Left lung (tissue), 14 donors: ENCODE measurements at places on chromosomes 4 and X.

GRCh38 chr4:143296397-143297067, 40.1 kb upstream of the GAB1 start:
- DNase-seq, result no peak

- DNase-seq, result no peak
Measured at GRCh38 chr4:151628001-151628608, 132.7 kb downstream of the GATB start.

- DNase-seq, result no peak
Measured at GRCh38 chrX:20506739-20507138, 240.0 kb upstream of the RPS6KA3 start.

- DNase-seq, result no peak
Measured at GRCh38 chrX:25020905-25021449, 5.2 kb upstream of the ARX start.

DNA sequence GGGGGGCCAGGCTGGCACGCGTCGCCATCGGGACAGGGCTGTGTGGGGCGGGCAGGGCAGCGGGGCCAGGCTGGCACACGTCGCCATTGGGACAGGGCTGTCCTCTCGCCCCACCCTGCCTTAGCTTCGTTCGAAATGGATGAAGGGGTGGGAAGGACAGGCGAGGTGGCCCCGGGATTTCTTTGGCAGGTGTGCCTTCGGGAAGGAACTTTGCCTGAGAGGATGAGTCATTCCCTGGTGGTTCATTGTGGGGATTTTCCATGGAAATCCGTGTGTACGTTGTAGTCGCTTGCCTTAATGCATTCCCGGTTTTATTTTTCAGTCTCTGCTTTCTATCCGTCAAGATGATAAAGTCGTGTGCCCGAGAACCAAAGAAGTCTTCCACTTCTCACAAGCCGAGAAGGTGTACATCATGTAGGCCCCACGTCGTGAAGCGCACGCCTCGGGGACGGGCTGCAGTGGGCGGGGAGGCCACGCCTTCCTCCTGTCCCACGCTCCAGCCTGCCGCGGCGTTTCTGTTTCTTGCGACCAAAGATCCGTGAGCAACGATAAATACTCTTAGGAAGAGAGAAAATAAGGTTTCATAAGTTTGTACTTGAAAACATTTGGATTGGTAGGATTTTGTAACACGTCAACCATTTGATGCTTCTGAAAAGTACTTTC, 8.1 kb upstream of the UVSSA start:
- DNase-seq, result no peak

GRCh38 chrX:19358521-19358920, 14.8 kb downstream of the PDHA1 start:
- no peak for DNase-seq

DNA sequence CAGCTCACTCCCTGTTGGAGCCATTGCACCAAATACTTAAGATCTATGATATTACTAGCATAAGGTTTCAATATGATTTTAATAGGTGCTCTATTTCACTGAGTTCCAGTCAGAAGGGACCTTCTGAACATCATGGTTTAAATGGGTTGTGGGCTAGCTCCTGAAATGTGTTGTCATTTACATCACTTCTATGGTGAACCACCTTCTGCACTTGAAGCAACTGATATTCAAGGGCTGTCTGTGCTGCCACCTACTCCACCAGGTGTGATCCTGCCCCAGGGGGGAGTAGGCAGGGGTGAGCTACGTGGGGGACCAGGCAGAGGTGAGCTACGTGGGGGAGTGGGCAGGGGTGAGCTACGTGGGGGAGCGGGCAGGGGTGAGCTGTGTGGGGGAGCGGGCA, 35.2 kb downstream of the RNF175 start:
- no peak for DNase-seq

GRCh38 chr4:169940460-169940859, 85.7 kb downstream of the MFAP3L start:
- no peak for DNase-seq

- DNase-seq, result no peak
Measured at GRCh38 chr4:71120831-71121524, 127.5 kb downstream of the DCK start.

- no peak for DNase-seq
Measured at GRCh38 chr4:175412161-175412560, 399.9 kb downstream of the GPM6A start.

GRCh38 chrX:109301177-109301576, 180.7 kb downstream of the GUCY2F start:
- no peak for DNase-seq

DNA sequence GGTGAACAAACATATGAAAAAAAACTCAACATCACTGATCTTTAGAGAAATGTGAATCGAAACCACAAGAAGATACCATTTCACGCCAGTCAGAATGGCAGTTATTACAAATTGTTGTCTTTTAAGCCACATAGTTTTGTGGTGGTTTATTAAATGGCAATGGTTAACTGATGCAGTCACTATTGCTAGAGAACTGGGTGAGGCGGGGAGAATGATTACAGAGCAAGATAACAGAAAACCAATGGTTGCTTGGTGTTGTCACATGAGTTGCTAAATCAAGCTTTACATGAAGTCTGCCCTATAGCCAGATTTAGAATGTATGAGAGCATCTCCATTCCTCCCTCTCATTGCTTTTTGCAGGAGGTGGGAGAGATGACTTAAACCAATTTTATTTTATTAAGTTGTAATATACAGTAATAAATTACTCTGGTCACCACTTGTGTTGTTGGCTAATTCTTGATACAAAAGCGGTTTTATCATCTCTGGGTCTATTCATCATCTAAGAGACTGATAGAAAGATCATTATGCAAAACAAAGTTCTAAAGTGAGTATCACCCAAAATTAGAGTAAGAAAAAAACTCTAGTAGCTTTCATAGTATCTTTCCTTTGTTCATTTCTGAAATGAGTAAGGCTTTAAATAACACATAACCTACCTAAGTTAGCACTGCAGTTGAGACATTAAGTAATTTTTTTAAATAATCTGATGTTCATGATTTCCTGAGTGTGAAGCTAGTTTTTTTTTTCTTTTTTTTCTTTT, 859.5 kb downstream of the STIM2 start:
- no peak for DNase-seq

DNA sequence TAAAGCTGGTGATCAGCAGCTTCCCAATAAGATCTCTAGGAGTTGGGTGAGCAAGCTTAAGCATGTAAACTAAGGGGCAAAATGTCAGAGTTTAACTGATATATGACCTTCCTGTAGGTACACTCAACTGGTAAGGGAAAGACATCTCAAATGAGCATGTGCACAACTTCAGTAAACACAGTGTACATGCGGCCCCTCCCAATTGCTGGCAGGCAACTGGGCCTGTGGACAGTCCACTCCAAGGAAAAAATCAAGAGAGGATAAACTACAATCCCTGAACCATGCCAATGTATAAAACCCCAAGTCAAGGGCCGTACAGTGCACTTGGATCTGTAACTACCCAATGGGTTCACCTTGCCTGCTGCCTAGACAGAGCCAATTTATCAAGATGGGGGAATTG, 4.9 kb upstream of the NAA11 start:
- DNase-seq, result no peak

DNA sequence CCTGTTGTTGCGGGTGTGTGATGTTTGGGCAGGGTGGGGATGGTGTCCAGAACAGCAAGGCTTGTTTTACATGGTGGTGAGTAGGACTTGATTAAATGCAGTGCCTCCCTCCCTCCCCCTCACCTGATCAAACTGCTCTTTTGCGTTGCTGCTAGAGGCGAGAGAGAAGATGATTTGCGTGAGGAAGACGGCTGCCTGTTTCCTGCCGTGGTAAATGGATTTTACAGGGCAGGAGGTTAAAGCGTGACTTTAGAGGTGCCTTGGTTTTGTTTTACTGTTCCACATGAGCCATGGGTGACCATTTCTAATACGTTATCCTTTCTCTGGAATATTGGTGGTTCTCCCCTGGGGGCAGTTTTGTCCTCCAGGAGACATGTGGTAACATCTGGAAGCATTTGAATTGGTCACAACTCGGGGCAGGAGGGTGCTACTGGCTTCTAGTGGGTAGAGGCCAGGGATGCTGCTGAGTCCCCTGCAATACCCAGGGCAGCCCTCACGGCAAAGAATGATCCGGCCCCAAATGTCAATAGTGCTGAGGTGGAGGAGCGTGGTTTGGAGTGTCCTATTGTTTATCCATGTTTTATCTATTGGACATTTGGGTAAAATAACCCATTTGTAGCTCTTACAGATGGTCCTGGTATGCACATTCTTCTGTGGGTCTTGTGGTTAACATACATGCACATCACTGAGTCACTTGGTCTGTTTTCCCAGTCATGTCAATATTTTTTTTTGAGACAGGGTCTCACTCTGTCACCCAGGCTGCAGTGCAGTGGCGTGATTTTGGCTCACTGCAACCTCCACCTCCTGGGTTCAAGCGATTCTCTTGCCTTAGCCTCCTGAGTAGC, 73.7 kb downstream of the SHROOM2 start:
- DNase-seq, result no peak

GRCh38 chr4:23889814-23890341, at the start of gene PPARGC1A:
PPARGC1A (minus strand) TSS chr4:23890047; CDS start chr4:23889957, 90 bp downstream.
- peak; percentile 74 for DNase-seq

DNA sequence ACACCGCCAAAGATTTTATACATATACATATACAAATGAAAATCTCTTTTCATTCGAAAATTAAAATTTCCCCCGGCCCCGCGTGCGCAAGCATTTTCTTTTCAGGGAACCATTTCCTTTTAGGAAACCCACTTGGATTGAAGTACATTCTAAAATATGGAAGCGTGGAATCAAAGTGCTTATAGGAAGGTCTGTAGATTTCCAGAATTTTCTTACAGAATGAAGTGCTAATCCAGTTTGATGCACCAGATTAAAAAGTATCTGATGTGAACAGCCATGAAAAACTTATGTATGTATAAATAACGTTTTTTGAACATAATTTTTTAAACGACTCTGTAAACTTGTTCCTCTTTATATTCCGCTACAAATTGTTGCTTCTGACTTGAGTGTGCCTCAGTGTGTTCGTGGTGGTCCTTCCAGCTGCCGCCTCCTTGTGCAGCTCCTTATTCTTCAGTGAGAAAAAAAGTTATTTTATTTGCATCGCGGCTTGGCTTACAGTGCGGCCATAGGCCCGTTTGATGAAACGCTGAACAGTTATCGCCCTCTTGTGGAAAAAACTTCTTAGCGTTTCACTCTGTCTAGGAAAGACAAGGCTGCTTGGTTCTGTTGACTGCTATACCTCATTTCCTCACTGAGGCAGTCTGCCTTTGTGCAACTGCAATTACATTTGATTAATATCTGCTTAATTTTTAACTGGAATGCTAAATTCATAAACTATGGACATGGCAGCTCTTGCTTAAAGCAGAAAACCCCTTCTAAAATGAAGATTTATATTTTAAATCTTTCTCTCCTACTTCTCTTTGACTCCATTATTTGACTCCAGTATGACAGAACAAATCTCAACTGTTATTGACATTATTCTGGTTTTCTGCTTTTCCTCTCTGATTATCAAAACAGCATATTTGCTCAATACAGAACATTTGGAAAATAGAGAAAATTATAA, 4.7 kb upstream of the NKX6-1 start:
- no peak for DNase-seq

GRCh38 chrX:121579016-121579760, 531.8 kb downstream of the GLUD2 start:
- DNase-seq, result no peak

GRCh38 chrX:130268449-130269170, at the start of gene ZNF280C:
ZNF280C (minus strand) TSS chrX:130268899; CDS start chrX:130260449, 8,450 bp downstream.
- DNase-seq, result peak; percentile 77

GRCh38 chr4:60648774-60649173, 551.4 kb upstream of the ADGRL3 start:
- DNase-seq, result no peak

GRCh38 chr4:108830509-108831244, 67.8 kb upstream of the ETNPPL start:
- no peak for DNase-seq

DNA sequence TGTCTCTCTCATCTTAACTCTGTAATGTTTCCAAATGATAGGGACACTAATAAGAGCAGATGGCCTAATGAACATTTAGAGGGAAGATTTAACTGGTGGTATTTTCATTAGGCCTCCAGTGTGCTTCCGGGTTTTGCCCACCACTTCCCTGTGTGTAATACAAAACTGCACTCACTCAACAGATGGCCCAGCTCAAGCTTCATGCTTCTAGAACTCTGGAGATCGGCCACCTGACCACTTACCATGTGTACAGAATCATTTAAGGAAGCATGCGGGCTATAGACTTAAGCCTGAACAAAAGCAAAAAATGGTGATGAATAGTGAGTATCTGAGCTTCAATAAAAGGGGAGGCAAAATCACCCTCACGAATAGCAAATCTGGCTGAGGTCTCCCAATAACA, 89.3 kb downstream of the SH2D1A start:
- DNase-seq, result no peak

GRCh38 chr4:123553279-123553678, 156.7 kb downstream of the SPRY1 start:
- no peak for DNase-seq

DNA sequence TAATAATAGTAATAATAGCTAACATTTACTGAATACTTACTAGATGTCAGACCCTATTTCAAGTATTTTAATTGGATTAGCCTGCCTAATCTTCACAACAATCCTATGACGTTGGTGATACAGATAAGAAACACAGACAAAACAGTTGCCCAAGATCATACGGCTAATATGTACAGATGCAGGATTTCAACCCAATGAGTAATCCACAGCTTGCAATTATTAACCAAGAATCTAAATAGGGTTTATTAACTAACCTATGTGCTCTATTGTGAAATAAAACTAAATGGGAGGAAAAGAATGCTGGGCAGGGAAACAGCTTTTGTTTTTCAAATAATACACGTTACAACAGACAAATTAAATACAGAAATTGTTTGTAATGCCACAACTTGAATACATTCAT, 23.4 kb downstream of the FBXO8 start:
- DNase-seq, result no peak

DNA sequence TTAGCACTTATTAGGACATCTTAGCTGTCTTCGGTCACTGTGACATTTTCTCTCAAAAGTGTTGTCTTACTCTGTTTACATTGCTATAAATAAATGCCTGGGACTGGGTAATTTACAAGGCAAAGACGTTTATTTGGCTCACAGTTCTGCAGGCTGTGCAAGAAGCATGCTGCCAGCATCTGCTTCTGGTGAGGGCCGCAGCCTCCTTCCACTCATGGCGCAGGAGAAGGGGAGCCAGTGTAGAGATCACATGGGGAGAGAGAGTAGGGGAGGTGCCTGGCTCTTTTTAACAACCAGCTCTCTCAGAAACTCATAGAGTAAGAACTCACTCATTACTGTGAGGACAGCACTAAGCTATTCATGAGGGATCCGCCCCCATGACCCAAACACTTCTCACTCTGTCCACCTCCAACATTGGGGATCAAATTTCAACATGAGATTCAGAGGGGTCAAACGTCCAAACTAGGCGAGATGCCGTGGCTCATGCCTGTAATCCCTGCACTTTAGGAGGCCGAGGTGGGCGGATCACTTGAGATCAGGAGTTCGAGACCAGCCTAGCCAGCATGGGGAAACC, 43.5 kb upstream of the HERC6 start:
- no peak for DNase-seq

- peak; percentile 41 for DNase-seq
Measured at GRCh38 chr4:6986072-6986780, 56.9 kb upstream of the TADA2B start.
